ENCODE measurements at places on chromosomes 1 and 21.
A peak's percentile ranks its signal among the peaks of the same experiment; 100 is the strongest.

- H3K27me3 ChIP-seq: no peaks in the 10 kb centered on the region
- no peak for DNase-seq
These were observed 40.0 kb downstream of the L1TD1 start for GRCh38 chr1:62234688-62235087.

GRCh38 chr1:89804642-89805237, 16.1 kb upstream of the LRRC8D start:
- DNase-seq: peak; percentile 66
- no peak overlapping the region for H3K4me3 ChIP-seq
- no peaks in the 10 kb centered on the region for H3K27me3 ChIP-seq
- H3K36me3 ChIP-seq: no peaks in the 10 kb centered on the region
- H3K27ac ChIP-seq: no peak overlapping the region

DNA sequence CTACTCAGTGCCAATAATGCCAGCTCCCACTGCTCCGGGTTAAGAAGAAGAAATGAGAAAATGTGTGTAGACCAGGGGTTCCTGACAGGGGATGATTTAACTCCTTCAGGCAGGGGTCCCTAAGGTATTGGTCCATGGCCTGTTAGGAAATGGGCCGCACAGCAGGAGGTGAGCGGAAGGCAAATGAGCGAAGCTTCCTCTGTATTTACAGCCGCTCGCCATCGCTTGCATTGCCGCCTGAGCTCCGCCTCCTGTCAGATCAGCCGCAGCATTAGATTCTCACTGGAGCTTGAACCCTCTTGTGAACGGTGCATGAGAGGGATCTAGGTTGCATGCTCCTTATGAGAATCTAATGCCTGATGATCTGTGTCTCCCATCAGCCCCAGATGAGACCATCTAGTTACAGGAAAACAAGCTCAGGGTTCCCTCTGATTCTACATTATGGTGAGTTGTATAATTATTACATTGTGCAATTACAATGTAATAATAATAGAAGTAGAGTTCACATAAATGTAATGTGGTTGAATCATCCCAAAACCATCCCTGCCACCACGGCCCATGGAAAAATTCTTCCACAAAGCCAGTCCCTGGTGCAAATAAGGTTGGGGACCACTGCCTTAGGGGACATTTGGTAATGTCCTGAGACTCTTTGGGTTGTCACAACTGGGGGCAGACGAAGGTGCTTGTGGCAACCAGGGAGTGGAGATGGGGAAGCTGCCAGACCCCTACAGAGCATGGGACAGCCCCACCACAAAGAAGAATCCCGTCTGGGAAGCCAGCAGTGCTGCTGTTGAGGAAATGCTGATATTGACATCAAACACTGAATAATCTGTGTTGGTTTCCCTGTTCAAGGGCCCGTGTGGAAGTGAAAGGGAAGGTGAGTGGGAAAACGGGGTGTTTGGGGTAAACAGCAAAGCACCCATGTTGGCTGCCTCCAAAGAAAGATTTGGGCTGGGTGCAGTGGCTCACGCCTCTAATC, 60.8 kb downstream of the DHRS3 start:
- DNase-seq: no peak
- H3K4me3 ChIP-seq: no peak overlapping the region
- H3K4me1 ChIP-seq: peaks cover 27% of the 10 kb centered on the region
- H3K36me3 ChIP-seq: peaks cover 20% of the 10 kb centered on the region
- H3K27ac ChIP-seq: peak overlapping the region; percentile 97

GRCh38 chr1:9473032-9473807, 66.0 kb upstream of the SLC25A33 start:
- no peak overlapping the region for H3K4me3 ChIP-seq
- no peak overlapping the region for H3K27ac ChIP-seq
- H3K36me3 ChIP-seq: no peaks in the 10 kb centered on the region
- no peaks in the 10 kb centered on the region for H3K27me3 ChIP-seq

DNA sequence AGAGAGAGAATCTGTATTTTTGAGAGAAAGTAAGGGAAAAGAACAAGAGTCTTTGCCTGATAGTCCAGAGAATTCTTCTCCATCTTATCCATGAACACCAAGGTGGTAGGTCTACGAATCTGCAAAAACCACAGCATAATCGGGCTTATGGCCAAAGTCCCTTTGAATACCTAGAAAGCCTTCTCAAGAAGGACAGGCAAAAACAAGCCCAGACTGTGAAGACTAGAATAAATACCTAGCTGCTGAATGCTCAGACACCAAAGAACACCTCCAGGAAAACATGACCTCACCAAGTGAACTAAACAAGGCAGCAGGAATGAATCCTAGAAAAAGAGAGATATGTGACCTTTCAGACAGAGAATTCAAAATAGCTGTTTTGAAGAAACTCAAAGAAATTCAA, 79.2 kb downstream of the HFM1 start:
- H3K27ac ChIP-seq: no peak overlapping the region
- H3K27me3 ChIP-seq: no peaks in the 10 kb centered on the region
- H3K36me3 ChIP-seq: peaks cover 24% of the 10 kb centered on the region

- no peaks in the 10 kb centered on the region for H3K4me1 ChIP-seq
- no peak overlapping the region for H3K4me3 ChIP-seq
- no peaks in the 10 kb centered on the region for H3K36me3 ChIP-seq
- H3K27me3 ChIP-seq: no peaks in the 10 kb centered on the region
- H3K27ac ChIP-seq: no peak overlapping the region
These were observed 1.9 kb upstream of the OR14A2 start for GRCh38 chr1:247749870-247750269.

- H3K4me3 ChIP-seq: no peak overlapping the region
- no peak for DNase-seq
- no peaks in the 10 kb centered on the region for H3K27me3 ChIP-seq
- no peaks in the 10 kb centered on the region for H3K36me3 ChIP-seq
- H3K4me1 ChIP-seq: peaks cover 2% of the 10 kb centered on the region
- H3K27ac ChIP-seq: no peak overlapping the region
These were observed 40.7 kb downstream of the CD2 start for GRCh38 chr1:116794804-116795481.

DNA sequence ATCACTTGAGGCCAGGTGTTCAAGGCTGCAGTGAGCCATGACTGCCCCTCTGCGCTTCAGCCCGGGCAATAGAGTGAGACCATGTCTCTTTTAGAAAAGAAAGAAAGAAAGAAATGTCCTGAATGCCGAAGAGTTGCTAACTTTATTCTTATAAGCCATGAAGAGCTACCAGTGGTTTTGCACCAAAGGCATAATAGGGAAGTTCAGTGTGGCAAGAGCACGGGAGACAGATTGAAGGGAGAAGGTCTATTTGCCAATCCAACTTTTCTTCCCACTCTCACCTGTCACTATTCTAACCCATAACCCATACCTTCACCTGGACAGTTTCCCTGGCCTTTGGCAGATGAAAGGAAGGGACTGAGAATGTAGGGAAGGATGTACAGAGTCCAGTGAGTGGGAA, 4.4 kb upstream of the PEA15 start:
- H3K4me3 ChIP-seq: no peak overlapping the region
- no peak overlapping the region for H3K27ac ChIP-seq
- no peaks in the 10 kb centered on the region for H3K27me3 ChIP-seq
- peaks cover 9% of the 10 kb centered on the region for H3K4me1 ChIP-seq

DNA sequence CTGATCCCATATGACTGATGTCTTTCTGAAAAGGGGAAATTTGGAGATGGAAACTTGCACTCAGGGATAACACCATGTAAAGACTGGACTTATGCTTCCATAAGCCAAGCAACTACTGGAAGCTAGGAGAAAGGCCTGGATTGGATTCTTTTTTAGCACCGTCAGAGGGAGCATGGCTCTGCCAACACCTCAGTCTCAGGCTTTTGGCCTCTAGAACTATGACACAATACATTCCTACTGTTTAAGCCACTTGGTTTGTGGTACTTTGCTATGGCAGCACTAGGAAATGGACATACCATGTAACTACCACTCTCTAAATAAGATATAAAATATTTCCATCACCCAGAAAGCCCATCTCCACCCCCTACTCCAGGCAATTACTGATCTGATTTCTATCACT, 139.7 kb downstream of the CYYR1 start:
- no peak for DNase-seq
- H3K4me3 ChIP-seq: no peak overlapping the region
- H3K27me3 ChIP-seq: no peaks in the 10 kb centered on the region
- no peak overlapping the region for H3K27ac ChIP-seq
- H3K4me1 ChIP-seq: no peaks in the 10 kb centered on the region
- no peaks in the 10 kb centered on the region for H3K36me3 ChIP-seq

GRCh38 chr1:98336472-98337083, 324.9 kb upstream of the SNX7 start:
- no peaks in the 10 kb centered on the region for H3K36me3 ChIP-seq
- H3K4me1 ChIP-seq: peaks cover 3% of the 10 kb centered on the region
- no peak for DNase-seq
- no peak overlapping the region for H3K4me3 ChIP-seq
- no peaks in the 10 kb centered on the region for H3K27me3 ChIP-seq
- H3K27ac ChIP-seq: no peak overlapping the region

- H3K27me3 ChIP-seq: no peaks in the 10 kb centered on the region
- H3K4me1 ChIP-seq: peaks cover 33% of the 10 kb centered on the region
- no peaks in the 10 kb centered on the region for H3K36me3 ChIP-seq
- no peak overlapping the region for H3K27ac ChIP-seq
- no peak for DNase-seq
These were observed 2.0 kb downstream of the S100A6 start for GRCh38 chr1:153533689-153534201.

DNA sequence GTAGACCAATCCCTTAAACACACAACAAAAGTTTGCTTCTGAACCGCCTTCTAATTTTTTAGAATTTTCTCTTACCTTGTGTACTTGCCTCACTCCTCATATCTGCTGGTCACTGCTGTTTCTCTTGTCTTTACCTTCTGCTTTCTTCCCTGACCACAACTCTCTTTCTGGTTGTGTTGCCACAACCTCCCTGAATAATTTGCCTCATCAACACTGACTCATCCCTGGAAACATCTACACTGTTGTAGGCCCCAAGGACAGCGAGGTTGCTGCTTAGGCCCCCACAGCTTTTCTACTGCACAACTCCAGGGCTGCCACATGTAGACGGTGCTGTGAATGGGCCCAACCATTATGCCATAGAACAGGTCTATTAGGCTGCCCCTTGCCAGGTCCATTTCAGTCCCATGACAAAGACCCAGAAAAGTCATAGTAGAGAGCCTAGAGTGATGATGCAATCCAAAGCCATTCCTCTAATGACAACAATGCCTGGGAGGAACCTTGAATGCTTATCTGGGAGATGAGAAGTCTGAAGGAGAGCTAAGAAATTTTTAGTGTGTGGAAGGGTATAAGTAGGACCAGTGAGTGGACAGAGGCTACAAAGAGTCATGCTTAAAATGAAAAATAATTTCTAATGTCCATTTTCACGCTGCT, 36.6 kb upstream of the LCE5A start:
- no peaks in the 10 kb centered on the region for H3K27me3 ChIP-seq
- no peak overlapping the region for H3K4me3 ChIP-seq
- H3K4me1 ChIP-seq: no peaks in the 10 kb centered on the region
- H3K36me3 ChIP-seq: peaks cover 5% of the 10 kb centered on the region
- DNase-seq: no peak

GRCh38 chr1:6360517-6361070, 33.0 kb downstream of the ACOT7 start:
- peak overlapping the region; percentile 80 for H3K27ac ChIP-seq
- no peak overlapping the region for H3K4me3 ChIP-seq
- no peak for DNase-seq
- peaks cover 21% of the 10 kb centered on the region for H3K4me1 ChIP-seq
- H3K27me3 ChIP-seq: no peaks in the 10 kb centered on the region

- peaks cover 4% of the 10 kb centered on the region for H3K4me1 ChIP-seq
- H3K36me3 ChIP-seq: no peaks in the 10 kb centered on the region
- peaks cover 82% of the 10 kb centered on the region for H3K27me3 ChIP-seq
- no peak within 1 kb of the TSS for H3K27ac ChIP-seq
These were observed at the start of gene RIMKLA for GRCh38 chr1:42380586-42381279. TSS of gene RIMKLA (plus strand) at chr1:42380792. CDS start at chr1:42380935, 143 bp downstream.

DNA sequence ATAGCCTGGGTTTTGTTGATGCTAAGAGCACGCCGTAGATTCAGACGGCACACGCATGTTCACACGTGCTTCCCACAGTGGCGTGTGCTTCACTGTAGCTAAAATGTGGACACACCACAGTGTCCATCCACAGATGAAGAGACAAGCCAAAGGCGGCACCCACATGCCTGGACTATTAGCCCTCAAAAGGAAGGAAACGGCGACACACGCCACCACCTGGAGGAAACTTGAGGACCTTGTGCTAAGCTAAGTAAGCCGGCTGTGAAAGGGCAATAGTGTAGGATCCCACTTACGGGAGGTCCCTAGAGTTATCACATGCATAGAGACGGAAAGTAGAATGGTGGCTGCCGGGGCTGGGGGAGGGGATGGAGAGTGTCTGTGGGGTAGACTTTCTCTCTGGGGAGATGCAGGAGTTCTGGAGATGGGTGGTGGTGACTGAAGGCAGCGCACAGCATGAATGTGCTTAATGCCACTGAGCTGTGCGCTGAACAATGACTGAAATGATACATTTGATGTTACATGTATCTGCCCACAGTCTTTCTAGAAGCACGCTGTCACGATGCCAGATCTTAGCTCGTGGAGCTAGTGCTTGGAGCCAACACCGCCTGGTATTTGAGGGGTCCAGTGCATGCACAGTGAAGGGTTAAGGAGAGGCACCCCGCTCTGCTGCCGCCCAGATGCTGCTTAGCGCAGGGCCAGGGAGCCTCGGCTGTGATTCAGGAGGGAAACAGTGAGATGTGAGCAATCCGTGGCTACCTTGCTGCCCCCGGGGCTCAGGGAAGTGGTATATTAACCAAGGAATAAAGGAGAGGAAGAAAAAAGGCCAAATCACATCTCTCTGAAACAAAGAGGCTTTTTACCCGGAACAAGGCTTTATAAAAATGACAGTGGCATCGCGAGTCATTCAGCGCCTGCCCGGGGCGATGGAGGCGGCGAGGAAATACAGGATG, 103.7 kb downstream of the PRDM16 start:
- DNase-seq: no peak
- H3K27ac ChIP-seq: no peak overlapping the region
- H3K4me3 ChIP-seq: no peak overlapping the region
- H3K36me3 ChIP-seq: no peaks in the 10 kb centered on the region
- H3K27me3 ChIP-seq: peaks cover 5% of the 10 kb centered on the region

GRCh38 chr1:164841702-164842465, 282.9 kb downstream of the PBX1 start:
- DNase-seq: no peak
- H3K27ac ChIP-seq: peak overlapping the region; percentile 33
- peaks cover 35% of the 10 kb centered on the region for H3K4me1 ChIP-seq
- H3K36me3 ChIP-seq: peaks cover 40% of the 10 kb centered on the region
- no peaks in the 10 kb centered on the region for H3K27me3 ChIP-seq
- H3K4me3 ChIP-seq: no peak overlapping the region

DNA sequence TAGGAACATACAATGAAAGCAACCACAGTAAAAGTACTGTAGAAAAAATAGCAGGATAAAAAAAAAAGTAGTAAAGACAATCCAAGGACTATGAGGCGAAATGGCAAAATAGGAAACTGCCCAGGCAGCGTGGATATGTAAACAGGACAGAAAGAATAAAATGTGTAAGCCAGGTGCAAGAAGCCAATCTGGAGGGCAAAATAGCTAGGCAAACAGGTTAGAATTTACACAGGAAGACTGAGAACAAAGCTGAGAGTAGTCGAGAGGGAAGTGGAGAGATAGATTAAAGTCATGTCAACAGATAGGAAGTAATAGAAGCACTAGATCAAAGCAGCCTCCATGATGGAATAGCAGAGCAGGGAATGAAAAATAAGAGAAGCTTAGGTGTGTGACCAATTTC, 124.2 kb upstream of the B3GALT2 start:
- H3K4me1 ChIP-seq: peaks cover 14% of the 10 kb centered on the region
- H3K27me3 ChIP-seq: no peaks in the 10 kb centered on the region
- no peaks in the 10 kb centered on the region for H3K36me3 ChIP-seq

- H3K4me1 ChIP-seq: no peaks in the 10 kb centered on the region
- no peak for DNase-seq
- H3K27ac ChIP-seq: no peak overlapping the region
- no peak overlapping the region for H3K4me3 ChIP-seq
These were observed 2005.7 kb downstream of the NCAM2 start for GRCh38 chr21:23003951-23004350.

- H3K36me3 ChIP-seq: no peaks in the 10 kb centered on the region
- H3K4me1 ChIP-seq: peaks cover 1% of the 10 kb centered on the region
- DNase-seq: no peak
- no peak overlapping the region for H3K27ac ChIP-seq
- no peaks in the 10 kb centered on the region for H3K27me3 ChIP-seq
These were observed 14.0 kb upstream of the GBP5 start for GRCh38 chr1:89286549-89287180.

All from mesothelial cell of epicardium (in vitro differentiated cells).